ENCODE measurements at places on chromosomes 4 and X. TPM values are rescaled to one million over a fixed set of nuclear protein-coding genes. Genes with fewer than 3 reads are reported as not detected.

Gene PJA1
- polyA plus RNA-seq, result 13.1 TPM

Gene SLC9B1
- polyA plus RNA-seq, result 0.15 TPM

Gene TMPRSS11A
- polyA plus RNA-seq, result not detected

Gene SYNPO2
- 34.5 TPM for polyA plus RNA-seq

Gene ARAP2
- 2.2 TPM for polyA plus RNA-seq
